ENCODE measurements at places on chromosomes 6 and 20.

DNA sequence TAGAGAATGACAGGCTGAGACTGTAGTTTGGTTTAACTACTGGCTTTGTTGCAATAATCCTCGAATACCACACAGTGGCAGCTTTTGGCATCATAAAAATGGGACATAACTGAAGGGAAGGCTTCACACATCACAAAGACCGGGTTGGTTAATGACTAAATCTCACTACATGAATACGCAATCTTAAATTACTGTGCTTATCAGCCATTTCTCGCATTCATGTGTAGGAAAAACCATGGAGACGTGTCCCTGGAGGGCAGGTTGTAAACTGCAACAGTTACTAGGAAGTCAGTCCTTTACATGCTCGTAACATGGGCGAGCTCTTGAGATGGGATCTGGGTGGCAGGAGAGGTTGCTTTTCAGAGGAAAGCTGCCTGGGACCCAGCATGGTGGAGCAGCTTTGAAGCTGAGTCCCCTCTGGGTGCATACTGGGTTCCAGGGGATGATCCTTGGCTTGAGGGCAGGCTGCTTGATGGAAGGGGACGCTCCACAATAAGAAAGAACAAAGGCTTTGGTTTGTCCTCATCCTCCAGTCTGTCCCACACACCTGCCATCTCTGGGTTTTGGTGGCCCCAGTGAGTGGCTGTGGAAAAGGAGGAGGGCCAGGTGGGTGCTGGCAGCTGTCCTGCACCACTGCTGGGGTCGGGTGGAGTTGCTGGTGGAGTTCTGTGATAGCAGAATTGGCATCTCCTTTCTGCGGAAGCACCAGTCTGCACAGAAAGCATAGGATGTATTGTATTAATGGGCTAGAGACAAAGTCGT lies 2.1 kb downstream of the RPS21 start:
- no peak for DNase-seq

GRCh38 chr6:156062091-156062563 lies 606.5 kb upstream of the NOX3 start:
- DNase-seq = no peak

DNA sequence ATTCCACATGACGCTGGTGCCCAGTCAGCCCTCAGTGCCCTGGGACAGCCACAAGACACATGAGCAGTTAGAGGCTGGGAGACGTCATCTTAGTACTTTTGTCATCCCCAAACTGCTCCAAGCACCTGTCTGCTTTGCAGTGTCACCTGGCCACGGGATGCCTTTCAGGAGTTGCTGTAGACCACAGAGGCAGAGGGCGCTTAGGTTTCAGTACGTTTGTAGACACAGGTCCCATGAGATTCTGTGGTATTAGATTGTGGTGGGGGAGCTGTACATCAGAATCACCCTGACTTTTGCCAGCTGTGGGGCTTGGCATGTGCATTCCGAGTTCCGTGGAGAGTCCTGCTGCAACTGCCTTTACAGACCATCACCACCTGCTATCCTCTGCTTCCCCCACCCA lies 16.7 kb downstream of the MAVS start:
- DNase-seq = no peak

DNA sequence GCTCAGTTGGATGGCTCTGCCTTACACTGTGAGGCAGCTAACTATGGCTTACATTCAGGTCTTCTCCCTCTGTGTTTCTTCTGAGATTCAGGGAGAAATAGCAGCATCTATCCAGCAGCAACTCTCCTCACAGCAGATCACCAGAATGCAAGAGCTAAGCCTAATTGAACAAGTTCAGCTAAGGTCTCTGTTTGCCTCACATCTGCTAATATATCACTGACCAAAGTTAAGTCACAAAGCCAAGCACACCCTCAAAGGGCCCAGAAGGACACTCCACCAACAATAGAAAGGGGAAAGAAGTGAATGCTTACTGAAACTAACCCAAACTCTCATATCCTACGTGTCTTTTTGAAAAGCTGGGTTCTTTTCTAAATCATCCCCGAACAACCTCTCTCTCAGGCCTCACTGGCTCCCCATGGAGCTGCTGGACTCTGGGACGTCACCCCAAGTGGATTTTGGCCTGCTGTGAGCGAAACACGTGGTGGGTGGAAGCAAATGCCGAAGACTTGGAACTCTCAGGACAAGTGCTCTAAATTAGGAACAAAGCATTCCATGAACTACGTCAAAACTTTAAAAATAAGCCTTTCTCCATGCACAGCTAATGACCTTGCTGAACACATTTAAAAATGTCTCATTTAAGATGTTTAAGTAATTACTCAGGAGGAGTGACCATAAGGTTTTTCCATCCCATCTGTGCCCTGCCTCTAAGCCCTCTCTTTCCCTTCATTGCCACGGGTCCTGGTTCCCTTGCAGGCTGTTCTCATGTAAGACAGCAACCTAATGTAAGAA lies 167.5 kb upstream of the PLCB4 start:
- peak; percentile 68 for DNase-seq

DNA sequence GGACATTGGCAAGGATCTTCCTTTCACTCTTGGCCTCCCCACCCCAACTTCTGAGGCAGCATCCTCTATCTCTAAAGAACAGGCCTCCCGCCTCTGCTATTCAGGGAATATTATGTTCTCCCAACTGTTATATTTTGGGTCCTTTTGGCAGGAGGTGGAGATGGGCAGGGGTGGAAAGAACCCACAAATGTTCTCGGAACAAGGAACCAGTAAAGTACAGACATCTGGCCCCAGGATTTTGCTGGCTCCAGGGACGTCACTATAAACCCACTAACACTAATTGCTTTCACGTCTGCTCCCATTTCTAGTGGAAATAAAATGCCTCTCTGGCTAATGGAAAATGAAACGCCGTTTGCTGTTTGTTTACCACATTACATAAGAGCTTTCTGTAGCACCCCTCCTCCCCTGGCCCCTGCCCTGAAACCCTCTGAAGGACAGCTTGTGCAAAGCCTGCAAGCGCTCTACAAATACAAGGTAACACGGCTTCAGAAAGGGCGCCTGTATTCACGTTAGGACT lies 77.7 kb upstream of the TBC1D7 start:
- no peak for DNase-seq

- no peak for DNase-seq
These were observed 73.2 kb upstream of the CITED2 start for GRCh38 chr6:139447656-139447975.

DNA sequence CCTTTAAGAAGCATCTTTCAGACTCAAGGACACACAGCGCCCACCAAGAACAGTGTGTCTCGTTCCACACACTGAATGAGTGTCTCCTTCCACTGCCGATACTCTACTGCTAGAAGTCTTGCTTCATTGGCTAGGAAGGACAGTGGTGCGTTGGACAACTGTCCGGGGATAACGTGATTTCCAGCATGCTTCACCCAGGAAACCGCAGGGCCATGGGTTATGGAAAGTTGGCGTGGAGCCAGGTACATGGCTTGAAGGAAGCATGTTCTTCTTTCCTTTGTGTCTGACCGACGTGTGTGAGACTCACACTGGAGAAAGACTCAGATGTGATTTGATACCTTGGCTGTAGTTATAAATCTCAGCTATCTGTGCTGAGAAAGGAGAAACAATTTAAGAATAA lies 73.2 kb downstream of the SMOC2 start:
- peak; percentile 65 for DNase-seq

DNA sequence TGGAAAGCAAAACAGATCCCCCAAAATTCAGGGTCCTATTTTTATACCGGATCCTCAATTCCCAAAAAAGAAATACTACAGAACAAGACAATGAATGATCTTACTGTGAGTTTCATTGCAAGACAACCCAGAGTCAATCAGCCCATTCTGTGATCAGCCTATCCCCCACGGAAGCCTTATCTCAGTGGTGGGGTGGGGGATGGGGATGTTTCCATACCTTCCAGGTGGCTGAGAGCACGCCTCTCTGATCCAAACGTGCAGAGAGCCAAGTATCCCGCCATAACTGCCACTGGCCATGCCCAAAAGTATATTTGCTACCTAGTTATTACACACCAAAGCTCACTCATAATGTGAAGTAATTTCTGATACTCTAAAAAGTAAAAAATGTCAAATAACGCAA lies 15.1 kb downstream of the WFDC2 start:
- DNase-seq = no peak

DNA sequence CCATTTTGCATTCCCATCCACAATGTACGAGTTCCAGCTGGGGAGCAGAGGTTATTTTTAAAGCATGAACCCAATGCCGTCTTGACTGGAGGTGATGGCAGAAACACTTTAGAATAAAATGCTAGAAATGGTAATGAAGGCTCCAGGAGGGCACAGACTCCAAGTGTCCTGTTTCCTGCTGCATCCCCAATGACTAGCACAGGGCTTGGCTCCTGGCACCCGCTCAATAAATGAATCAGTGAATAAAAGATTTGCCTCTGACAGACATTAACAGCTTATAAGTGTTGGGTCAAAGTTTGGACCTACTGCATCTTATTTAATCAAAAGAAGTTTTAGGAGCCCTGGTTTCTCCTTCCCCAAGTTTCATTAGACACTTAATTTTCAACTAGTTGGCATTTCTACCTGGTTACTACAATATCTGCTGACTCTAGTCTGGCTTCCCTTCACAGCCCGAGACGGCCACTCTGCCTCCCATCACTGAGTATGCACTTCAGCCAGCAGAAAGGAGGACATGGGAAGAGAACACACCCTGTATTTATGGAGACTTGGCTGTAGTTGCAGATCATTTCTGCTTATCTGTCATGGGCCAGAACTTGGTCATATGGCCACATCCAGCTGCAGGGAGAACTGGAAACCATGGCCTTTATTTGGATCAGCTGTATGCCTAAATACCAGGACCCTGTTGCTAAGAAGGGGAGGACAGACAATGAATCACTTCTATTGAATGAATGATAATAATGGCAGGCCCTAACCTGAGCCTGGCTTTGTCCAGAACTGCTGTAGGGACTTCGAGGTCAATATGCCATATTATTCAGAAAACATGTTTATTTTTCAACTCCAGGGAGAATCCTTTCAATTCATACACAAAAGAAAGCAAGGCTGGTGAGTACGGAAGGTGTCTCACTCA lies 63.1 kb downstream of the TTI1 start:
- DNase-seq = no peak

DNA sequence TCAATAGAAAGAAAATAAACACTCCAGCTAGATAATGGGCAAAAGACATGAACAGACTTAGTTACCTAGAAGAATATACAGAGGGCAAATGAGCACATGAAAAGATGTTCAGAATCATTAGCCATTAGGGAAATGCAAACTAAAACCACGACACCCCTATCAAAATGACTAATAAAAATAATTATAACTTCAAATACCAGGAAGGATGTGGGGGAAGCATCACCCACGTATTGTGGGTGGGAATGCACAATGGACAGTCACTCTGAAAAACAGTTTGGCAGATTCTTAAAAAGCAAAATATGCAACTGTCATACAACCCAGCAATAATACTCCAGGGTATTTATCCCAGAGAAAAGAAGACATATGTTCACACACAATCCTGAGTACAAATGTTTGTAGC lies 92.6 kb downstream of the DLL1 start:
- no peak for DNase-seq

GRCh38 chr6:76174722-76175121 lies 102.3 kb upstream of the IMPG1 start:
- no peak for DNase-seq

DNA sequence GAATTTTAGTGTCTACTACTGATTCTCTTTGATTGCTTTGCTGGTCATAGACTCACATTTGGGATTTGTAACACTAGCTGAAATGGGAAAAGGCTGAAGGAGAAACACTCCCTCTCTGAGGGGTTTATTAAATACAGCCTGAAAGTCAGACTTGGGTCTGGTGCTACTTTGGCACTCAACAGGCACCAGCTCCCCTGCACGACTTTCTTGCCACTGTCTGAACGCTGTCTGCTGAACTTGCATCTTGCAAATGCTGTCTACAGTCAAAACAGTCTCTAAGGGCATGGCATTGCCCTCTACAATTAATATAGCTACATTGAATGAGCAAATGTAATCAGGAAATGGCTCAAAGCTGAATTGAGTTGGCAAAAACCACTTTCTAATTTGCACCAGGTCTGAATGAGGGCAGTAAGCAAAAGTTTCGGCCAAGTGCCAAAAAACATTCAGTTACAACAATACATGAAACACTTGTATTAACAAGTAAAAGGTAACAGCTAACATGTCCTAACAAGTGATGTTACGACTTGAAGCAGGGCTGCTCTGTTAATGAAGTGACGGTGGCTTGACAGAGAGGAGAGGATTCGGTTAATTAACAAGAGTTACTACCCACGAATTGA lies 119.5 kb downstream of the FOXC1 start:
- DNase-seq = no peak
